Mesothelial cell of epicardium (in vitro differentiated cells): ENCODE measurements at places on chromosomes 11 and 22.

- DNase-seq, result no peak
Measured at GRCh38 chr11:120400564-120401364, 64.6 kb downstream of the ARHGEF12 start.

DNA sequence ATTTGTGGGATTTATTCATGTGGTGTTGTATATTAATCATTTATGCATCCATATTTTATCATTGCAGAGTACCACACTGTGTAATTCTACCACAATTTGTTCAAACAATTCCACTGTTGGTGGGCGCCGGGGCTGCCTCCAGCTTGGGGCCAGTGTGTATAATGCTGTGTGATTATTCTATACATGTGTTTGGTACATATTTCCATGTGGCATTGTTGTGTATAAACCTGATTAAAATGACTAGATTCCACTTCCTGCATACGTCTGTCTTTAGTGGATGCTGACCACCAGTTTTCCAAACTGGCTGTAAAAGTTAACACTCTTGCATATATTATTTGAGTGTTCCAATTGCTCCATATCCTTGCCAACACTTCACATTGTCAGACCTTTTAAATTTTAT is 1213.8 kb downstream of the TBC1D22A start:
- DNase-seq, result no peak

DNA sequence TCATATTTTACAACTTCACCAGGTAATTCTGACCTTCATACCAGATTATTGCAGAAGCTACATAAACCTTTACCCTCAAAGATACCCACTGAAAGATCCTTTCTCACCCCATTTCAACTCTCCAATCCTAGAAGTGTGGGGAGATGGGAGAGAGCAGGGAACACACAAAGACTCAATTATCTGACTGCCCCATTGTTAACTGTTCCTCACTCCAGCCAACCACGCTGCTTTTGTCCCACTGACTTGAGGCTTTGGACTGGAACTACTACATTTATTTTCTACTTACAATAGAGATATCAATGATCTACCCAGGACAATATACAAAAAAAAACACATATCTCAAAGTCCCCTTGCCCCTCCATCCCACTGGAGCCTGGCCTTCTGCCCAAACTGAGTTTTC is 44.7 kb upstream of the SLN start:
- DNase-seq, result no peak

- peak; percentile 52 for DNase-seq
Measured at GRCh38 chr22:19723983-19724827, 866 bp downstream of the GP1BB start.

- peak; percentile 35 for DNase-seq
Measured at GRCh38 chr22:22944268-22944985, 56.8 kb downstream of the IGLL5 start.
